ENCODE measurements at places on chromosomes 11 and 22.

- peak; percentile 36 for DNase-seq
These were observed 15.2 kb upstream of the CDC42EP1 start for GRCh38 chr22:37544955-37545702.

- peak; percentile 90 for DNase-seq
These were observed at the start of gene TMEM109 for GRCh38 chr11:60913793-60914632. TMEM109 (plus strand) TSS chr11:60914158; CDS start chr11:60919694, 5,536 bp downstream.

DNA sequence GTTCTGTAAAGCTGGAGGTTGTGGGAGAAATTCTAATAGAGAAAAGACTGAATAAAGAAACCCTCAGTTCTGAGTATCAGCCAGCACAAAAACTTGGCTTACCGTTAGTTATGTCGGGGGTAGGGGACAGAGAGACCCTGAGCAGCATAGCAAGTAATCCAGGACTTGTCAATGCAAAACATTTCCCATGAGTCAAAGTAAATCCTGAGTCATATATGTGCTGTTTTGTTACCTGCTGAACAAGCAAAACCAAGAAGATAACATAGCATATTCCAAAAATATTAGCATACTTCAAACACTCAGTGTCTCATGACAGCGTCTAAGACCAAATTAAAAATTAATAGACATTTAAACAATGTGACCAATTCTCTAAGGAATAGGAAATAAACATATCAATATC lies 75.1 kb upstream of the LUZP2 start:
- DNase-seq = no peak

DNA sequence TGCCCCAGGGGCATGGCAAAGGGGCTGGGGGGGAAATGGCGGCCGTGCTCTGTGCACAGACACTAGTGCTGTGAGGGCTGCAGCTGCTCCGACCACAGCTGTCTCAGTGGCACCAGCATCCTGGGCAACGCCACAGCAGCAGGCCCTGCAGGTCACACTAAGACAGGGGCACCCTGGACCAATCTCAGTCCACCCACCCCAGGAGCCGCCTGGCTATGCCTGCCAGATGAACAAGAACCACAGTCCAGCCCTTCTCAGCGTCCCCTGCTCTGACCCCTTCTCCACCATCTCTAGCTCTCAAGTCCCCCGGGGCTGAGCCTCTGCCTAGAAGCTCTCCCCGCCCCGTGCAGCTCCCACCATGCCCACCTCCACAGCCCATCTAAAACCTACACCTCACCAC lies 16.5 kb downstream of the TUBGCP6 start:
- no peak for DNase-seq

DNA sequence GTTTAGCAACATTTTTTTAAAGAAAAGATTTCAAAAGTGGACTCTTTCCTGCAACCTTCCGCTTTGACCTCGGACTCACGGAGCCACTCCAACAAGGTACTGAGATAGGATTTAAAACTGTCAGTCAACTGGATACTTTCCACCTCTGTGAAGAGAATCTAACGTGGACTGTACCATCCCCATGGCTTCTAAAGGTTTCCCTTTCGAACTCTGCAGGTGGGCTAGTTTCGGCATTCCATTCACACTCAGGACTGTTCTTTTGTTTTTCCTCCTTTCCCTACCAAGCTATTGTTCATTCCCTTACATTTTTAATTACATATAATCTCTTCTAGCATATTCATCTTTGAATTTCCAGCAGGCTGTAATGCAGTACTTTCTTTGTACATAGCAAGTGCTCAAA lies 88.5 kb upstream of the AKIP1 start:
- DNase-seq = no peak

GRCh38 chr22:47296405-47297260 lies 534.2 kb downstream of the TBC1D22A start:
- no peak for DNase-seq

- peak; percentile 45 for DNase-seq
These were observed 125.8 kb downstream of the MICAL2 start for GRCh38 chr11:12235947-12236743.

DNA sequence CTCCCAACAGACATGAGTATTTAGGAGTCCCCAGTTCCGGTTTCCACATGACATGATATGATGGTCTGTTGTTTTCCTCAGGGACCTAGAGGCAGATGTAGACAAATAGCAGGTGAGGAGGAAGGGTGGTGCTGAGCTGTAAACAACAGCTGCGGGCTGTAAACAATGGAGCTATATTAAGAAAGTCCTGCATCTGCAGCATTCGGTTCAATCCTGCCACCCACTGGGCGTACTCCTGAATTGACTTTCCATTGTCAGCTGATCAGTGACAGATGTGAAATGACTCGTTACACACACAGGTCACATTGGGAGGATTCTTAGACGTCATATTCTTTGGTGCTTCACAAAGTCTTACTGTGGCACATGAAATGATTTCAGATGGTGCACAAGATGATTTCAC lies 26.8 kb upstream of the RAG1 start:
- DNase-seq = peak; percentile 25

GRCh38 chr11:64083398-64084080 lies 47.8 kb downstream of the FLRT1 start:
- DNase-seq = no peak

DNA sequence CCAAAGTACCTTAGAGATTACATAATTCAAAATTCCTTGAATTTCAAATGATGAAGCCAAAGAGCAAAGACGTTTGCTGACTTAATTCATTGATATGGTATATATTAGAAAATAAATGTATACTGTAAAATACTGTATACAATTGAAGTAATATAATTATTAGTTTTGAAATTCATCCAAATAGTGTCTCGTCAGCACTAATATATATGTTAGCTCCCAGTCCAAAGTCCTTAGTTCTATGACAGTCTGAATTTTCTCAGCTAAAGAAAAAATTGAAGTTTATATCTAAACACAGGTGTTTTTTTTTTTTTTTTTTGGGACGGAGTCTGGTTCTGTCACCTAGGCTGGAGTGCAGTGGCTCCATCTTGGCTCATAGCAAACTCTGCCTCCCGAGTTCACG lies 431.3 kb downstream of the CNTN5 start:
- no peak for DNase-seq

GRCh38 chr22:50084080-50084477 lies 1.1 kb downstream of the MLC1 start:
- no peak for DNase-seq

DNA sequence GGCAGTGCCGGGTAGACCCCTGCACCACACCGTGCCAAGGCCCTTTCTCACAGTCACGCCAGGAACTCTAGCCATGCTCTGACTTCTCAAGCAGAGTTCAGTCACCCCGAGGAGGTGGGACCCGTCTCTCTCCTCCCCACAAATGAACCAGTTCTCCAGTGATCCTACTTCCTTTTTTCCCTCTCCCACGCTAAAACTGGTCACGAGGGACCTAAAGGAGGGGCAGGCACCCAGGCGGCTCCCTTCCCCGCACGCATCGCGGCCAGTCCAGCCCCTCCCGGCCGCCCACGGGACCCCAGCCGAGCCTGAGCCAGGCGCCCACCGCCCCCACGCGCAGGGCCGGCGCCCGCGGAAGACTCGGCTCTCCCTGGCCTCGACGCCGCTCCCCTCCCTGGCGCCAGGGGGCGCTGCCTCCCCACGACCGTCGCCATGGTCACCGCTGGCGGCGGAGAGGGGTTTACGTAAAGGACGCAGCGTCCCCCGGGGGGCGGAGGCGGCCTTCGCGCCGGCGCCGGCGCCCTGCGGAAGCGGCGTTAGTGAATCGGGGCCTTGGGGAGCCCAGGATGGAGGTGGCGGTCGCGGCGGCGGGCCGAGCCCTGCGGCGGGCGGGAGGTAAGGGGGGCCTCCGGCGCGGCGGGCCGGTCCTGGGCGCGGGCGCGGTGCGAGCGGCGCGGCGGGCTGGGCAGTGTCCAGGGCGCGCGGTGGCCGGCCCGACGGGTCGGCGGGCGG lies at the start of gene DAGLA:
Gene DAGLA (plus strand): TSS at position 499 of the 729 bp plus-strand sequence. CDS start 39,765 bp downstream, outside the sequence.
- DNase-seq = peak; percentile 78

- DNase-seq = no peak
These were observed 245.8 kb downstream of the METTL15 start for GRCh38 chr11:28353991-28354390.

- DNase-seq = no peak
These were observed 31.9 kb downstream of the OTOG start for GRCh38 chr11:17578958-17579357.

DNA sequence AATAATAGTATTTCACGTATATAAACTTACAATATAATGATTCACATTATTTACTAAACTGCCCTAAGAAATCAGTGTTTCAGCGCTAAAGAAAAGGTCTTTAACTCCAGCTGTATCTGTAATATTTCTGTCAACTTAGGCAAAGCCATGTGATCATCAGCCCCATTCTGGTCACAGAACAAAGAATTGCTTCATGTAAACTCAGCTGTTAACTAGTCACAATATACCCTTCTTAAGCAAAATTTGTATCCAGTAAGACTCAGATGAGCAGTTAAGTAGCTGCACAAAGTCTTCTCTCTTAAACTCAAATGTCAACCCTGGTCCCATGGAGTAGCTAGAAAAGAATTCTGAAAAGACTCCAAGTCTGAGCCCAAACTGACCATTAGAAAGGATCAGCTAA lies 26.6 kb downstream of the HPS5 start:
- no peak for DNase-seq

GRCh38 chr11:116073854-116074837 lies 569.9 kb upstream of the CADM1 start:
- no peak for DNase-seq

- DNase-seq = no peak
These were observed 1.5 kb downstream of the YPEL4 start for GRCh38 chr11:57647960-57648800.

DNA sequence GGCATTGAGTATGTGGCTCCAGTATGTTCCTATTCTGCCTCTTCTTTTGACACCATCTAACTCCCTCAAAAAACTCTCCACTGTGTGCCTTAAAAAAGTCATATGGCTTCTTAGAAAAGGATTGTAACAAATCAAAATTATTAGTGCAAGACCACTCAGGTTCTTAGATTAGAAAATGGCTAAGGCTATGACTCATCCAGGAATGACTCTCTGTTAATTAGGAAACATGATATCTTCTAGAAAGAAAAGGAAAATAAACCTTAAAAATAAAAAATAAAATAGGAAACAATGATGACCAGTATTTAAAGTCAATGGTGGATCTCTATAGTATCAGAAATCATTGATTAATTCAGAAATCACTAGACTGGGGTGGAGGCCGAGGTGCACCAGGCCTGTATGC lies 21.7 kb downstream of the SLC25A17 start:
- DNase-seq = no peak

- no peak for DNase-seq
These were observed 867.4 kb downstream of the NTM start for GRCh38 chr11:132237781-132238180.

DNA sequence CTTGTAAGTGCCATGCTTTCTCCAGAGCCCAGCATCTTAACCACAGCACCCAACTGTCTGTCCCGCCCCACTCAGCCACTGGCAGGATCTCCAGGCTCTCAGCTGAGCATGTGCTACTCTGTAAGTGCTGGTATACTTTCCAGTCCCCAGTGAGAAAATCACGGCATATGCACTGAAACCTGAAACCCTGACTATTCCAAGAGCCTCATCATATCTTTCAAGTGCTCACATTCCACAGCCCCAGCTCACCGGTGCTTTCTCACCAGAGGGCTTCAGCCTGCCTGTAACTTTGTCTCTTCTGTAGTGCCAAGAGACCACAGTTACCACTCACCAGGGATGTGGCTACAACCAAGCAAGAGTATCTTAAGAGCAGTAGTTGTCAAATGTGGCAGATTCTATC lies 24.4 kb upstream of the PAMR1 start:
- peak; percentile 59 for DNase-seq

DNA sequence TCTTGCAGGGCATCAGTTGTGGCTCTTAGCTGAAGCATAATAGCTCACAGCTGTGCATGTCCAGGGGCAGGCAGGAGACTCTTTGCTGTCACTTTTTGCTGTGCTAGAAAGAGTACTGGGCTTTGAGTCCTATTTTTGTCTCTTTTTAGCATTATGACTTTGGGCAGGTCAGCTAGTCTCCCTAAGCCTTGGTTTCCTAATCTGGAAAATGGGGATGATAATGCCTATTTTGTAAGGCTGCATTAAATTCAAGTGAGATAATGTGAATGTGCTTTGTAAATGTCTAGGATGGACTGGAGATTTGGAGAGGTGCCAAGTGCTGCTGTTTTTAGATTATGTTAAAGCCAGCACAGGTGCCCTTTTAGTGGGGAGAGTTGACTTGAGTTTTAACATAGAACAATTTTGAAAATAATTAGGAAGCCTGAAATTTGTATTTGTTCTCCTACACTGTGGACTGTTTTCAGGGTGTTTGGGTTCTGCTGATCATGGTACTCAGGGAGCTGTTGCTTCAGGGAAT lies 19.1 kb downstream of the CABIN1 start:
- DNase-seq = no peak

GRCh38 chr11:66607126-66607834 lies 9.2 kb upstream of the RBM14 start:
- peak; percentile 45 for DNase-seq

GRCh38 chr22:36387959-36388726 lies at the start of gene MYH9:
MYH9 (minus strand) TSS chr22:36387967; CDS start chr22:36349236, 38,731 bp downstream.
- DNase-seq = peak; percentile 76

GRCh38 chr11:8760896-8761295 lies 78.3 kb downstream of the RPL27A start:
- DNase-seq = no peak

DNA sequence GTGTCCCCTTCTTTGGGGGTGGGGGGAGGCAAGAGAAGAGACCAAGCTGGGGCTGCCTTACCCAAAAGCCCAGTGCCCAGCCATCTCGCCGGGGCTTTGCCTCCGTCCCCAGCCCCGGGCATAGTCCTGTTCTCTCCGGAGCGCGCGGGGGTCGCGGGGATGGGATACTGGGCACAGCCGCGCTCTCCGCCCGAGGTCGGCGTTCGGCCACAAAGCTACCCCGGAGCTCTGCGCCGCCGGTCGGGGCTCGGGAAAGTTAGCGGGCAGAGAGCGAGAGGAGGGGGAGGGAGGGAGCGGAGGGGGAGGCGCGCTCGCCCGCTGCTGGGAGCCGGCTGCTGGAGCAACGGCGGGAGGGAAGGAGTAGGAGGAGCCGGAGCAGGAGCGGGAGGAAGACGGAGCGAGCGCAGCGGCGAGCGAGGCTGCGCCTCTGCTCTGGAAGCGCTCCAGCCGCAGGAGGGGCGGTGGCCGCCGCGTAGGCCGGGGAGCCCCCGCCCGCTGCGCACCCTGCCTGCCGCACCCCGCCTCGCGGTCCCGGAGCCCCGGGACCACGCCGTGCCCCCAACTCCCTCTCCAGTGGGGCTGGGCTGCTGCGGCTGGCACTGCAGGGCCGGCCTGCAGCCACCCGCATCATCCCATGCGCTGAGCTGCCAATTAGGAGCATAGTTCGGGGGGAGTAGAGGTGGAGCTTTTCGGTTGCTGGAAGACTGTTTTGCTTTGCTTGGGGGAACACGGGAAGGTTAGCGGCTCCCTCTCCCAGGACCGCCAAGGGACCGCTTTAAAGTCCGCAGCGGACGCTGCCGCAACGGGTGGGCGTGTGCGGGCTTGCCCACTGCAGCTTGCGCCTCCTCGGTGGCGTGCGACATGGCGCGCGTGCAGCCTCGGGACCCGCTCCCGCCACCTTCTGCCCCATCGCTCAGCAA lies at the start of gene SCN4B:
Gene SCN4B (minus strand): TSS at position 272 of the 920 bp plus-strand sequence. CDS start 150 bp downstream, at position 122.
- DNase-seq = no peak

- DNase-seq = no peak
These were observed 59.1 kb downstream of the PDHX start for GRCh38 chr11:34975482-34975881.
